ENCODE measurements at places on chromosomes 13 and 19.

DNA sequence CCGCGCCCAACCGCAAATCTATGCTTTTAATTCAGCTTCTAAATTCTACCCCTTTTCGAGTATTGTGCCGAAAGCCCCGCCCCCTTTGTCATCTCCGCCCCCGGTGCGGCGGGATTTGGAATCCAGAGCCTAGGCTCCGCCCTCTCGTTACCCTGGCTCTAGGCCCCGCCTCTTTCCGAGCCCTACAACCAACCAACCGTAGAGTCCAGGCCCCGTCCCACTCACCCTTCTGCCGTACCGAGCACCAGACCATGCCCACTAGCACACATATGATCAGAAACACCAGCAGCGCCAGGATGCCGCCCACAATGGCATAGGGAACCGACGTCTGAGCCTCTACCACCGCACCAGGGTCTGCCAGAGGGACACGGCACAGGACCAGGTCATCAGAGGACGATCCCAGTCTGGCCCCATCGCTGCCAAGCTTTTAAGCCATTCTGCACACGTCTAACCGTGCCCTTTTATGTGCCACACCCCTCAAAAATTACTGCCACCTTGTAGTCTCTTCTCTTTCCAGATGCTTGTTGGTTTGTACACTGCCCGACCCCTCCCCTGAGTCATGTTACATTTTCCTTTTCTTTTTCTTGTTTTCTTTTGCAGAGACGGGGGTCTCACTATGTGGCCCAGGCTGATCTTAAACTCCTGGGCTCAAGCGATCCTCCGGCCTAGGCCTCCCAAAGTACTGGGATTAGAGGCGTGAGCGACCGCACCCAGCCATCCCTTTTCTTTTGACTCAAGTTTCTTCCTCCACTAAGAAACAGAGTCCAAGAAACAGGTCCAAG is 4.7 kb upstream of the ZNF428 start:
- DNase-seq, result no peak

DNA sequence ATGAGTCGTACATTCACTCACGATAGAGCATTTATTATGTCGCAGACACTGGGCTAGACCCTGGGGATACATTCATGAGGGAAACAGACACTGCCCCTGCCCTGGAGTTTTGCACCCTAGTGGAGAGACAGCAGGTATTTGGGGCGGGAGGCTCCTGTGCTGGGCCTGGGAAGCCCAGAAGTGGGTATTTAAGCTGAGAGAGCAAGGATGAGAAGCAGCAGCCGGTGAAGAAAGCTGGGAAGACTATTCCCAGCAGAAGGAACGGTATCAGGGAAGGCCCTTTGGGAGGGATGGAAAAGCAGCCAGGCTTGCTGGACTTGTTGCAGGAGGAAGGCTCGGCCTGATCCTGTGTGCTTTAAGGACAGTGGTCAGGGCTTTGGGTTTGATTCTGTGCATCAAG is 54.5 kb downstream of the CDADC1 start:
- no peak for DNase-seq

GRCh38 chr13:31540281-31540680 is 199.0 kb upstream of the RXFP2 start:
- no peak for DNase-seq

- no peak for DNase-seq
Measured at GRCh38 chr13:71786875-71787274, 80.1 kb downstream of the DACH1 start.

- no peak for DNase-seq
Measured at GRCh38 chr13:97780486-97780885, 173.0 kb upstream of the IPO5 start.

DNA sequence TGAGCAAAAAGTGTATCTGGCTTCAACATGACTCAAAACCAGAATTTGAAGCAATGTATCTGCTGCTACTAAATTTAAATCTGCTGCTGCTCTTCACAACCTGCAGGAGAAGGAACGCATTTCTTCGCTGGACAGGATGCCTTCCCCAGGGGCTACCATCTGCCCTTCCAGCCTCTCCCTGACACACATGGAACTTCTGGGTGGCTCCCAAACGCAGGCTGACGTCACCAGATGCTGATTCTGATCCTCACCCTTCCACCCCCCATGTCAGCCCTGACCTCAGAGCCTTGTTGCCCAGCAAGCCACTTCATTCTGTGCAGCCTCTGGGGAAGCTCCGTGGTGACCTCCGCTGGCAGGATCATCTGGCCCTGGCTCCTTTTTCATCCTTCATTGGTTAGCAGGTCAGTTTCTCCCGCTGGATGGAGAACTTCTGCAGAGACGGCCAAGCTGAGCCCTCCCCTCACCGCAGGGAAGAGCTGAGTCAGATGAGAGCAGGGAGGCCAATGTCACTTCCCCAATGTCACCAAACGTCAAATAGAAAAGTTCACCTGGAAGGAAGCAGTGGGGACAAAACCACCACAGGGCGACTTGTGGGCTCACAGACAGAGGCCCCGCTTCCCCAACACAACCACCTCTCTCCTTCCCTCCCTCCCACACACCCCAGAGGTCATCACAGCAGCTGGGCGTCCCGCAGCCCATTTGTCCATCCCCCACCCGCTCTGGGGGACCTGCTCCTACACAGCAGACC is 14.0 kb upstream of the RAB20 start:
- DNase-seq, result peak; percentile 41

- no peak for DNase-seq
Measured at GRCh38 chr19:4559569-4559968, at the start of gene SEMA6B. Gene SEMA6B, minus strand, starts transcription at chr19:4559684. Its CDS starts 1,227 bp downstream, at chr19:4558457.

DNA sequence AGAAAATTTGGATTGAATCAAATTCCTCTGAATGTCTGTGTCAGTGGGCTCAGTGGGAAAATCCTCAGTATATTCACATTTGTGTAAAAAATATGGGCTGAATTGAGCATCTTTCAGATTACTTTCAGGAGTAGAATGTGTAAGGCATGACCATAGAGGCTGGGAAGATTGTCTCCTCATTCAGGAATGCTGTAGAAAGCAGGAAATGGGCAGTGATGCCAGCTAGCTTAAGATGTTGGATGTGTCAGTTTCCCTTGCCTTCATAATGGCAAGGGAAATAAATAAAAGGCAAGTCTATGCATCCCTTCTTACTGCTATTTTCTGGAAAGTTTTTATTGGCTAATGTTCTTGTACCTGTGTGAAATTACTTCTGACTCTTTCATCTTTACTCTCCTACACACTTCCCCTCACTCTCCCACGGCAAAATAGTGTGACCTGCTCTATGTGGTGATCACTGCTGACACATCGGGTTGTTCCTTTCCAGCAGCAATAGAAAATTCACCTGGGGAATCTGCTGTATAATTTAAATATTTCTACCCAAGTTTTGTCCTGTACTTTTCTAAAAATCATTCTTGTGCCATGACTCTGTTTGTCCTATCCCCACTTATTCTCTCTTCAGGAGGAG is 103.2 kb downstream of the LMO7 start:
- DNase-seq, result no peak
